ENCODE measurements at places on chromosomes 11 and 22.

DNA sequence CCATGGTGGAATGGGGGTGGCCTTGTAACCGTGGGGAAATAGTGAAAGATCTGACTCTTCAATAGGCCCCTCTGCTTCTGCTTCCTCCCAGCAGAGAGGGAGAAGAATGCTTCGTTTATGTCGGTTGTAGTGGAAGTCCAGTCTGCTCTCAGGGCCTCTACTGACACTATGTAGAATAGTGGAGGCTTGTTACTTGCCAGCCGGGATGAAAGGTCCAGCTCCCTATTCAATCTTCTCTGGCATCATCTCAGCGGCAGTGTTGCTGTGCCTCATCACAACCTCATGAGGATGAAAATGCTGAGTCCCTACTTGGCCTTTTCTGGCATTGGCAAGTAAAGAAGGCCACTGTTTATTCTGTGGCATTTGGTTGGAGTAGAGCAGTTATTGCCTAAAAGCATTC is 820.9 kb upstream of the TENM4 start:
- no peak for DNase-seq

GRCh38 chr11:110776081-110776480 is 63.8 kb upstream of the ARHGAP20 start:
- DNase-seq: no peak

- DNase-seq: no peak
Observed at GRCh38 chr11:105912666-105913065, 109.4 kb downstream of the MSANTD4 start.

DNA sequence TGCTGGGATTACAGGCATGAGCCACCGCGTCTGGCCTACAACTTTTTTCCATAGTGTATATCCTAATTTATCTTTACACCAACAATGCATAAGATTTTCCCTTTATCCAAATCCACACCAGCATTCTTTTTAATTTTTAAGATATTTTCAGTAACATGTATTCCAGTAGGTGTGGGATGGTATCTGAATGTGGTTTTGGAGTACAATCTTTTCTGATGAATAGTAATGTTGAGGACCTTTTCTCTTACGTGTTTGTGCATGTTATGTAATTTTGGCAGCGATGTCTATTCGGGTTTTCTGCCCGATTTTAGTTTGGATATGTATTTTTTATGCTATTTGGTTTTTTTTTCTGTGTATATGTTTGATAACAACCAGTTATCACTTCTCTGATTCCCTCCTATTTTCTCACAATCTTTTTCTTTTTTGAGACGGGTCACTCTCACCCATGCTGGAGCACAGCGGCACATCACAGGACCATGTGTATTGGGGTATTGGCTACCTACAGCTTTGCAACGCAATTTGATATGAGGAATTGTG is 114.6 kb upstream of the GRK3 start:
- DNase-seq: no peak

- no peak for DNase-seq
Observed at GRCh38 chr11:34644669-34645406, 23.9 kb downstream of the EHF start.
